NCI-H1105 (cell line): ENCODE measurements at places on chromosomes 4 and X.
A peak's percentile ranks its signal among the peaks of the same experiment; 100 is the strongest.

GRCh38 chr4:86006057-86006456, 353.8 kb downstream of the MAPK10 start:
- DNase-seq = no peak

DNA sequence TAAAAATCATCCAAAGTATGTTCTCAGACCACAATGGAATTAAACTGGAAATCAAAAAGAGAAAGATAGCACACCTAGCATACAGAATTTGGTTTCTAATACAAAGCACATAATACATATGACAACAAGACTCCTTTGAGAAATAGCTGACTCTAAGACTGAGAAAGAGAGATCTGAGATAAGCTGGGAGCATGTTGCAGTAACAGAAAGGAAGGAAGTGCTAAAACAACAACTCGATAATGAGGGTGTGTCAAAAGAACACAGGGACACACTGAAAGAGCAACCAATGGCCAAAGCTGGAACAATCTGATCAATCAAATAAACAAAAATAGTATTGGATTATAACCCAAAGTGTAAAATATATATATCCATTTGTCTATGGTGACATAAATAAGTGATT, 586.6 kb downstream of the C4orf33 start:
- DNase-seq = no peak

- no peak for DNase-seq
Measured at GRCh38 chrX:79117078-79117477, 27.4 kb upstream of the GPR174 start.

DNA sequence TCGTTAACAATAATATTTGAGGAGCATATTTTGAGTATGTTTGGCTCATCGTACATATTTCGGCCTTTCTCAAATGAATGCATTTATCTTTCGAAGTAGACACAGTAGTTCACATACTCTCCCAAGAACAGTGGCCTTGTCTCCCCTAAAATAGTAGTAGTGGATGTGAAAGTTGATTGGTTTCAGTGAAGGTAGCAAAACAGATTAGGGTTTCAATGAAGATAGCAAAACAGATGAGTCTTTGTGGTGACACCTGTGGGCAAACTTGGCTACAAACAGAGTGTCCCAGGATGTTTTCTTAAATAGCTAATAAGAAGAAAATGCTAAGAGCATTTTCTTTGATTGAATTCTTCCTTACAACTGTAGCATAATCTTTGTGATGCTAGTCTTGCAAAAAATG, 67.0 kb downstream of the USP9X start:
- DNase-seq = no peak

DNA sequence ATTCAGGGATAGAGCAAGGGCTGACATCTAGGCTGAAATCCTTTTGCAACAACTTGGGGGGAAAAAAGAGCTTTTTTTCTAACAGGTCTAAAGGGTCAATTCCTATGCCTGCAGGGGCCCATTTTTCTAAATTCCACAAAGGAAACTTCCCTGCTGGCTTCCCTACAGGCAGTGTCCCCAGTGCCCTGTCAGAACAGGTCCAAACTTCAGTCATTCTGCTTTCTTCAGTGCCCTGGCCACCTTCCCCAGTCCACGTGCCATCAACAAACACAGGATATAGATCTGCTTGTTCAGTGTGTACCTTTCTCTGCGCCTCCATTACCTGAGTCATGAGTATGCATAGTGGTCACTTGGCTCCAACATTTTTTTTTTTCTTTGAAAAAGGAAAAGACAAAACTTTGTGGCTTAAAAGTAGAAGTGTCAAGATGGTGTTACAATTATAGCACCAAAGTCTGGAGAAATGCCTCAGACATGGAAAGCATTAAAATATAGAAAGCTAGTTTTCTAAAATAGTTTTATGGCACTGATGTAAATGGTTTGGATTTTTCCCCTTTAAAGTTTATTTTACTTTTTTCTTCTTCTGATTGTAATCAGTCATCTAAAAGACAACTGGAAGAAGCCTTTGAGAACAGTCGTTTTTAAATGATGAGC, 84.0 kb upstream of the JADE1 start:
- no peak for DNase-seq

GRCh38 chr4:37765741-37766140, 60.7 kb upstream of the PGM2 start:
- no peak for DNase-seq

GRCh38 chrX:22433292-22434070, 160.8 kb downstream of the CBLL2 start:
- DNase-seq = no peak

- DNase-seq = no peak
Measured at GRCh38 chr4:35757836-35758235, 486.5 kb downstream of the ARAP2 start.

- peak; percentile 33 for DNase-seq
Measured at GRCh38 chr4:113675731-113676697, 85.5 kb downstream of the CAMK2D start.

DNA sequence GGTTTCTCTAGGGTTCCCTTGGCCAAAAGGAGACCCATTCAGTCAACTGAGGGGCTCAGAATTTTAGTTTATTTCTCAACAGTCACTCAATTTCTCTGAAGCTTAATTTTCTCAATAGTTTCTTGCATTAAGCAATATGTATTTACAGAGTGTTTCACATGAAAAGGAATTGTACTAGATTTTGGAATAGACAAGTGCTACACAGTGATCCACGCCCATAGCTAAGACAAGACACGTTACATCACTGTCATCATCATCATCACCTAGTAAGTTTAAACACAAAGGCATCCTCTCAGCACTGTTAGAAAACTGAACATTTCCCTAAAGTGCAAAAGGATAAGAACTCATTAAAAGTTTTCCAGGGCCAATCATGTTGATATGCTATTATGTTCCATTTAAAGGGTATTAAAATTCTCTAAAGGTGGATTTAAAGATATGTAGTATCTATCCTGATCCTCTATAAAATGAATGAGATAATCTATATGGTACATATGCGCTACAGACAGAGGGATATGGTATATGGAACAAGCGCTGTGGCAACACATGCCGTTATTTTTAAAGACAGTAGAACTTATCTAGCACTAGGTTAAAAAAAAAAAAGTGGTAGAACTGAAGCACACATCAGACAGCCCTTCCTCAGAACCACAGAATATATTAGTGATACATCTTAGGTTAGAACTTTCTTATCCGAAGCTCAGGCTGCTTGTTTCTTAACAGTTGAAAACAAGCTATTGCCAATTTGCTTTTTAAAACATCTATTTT, 12.1 kb downstream of the PPA2 start:
- no peak for DNase-seq

DNA sequence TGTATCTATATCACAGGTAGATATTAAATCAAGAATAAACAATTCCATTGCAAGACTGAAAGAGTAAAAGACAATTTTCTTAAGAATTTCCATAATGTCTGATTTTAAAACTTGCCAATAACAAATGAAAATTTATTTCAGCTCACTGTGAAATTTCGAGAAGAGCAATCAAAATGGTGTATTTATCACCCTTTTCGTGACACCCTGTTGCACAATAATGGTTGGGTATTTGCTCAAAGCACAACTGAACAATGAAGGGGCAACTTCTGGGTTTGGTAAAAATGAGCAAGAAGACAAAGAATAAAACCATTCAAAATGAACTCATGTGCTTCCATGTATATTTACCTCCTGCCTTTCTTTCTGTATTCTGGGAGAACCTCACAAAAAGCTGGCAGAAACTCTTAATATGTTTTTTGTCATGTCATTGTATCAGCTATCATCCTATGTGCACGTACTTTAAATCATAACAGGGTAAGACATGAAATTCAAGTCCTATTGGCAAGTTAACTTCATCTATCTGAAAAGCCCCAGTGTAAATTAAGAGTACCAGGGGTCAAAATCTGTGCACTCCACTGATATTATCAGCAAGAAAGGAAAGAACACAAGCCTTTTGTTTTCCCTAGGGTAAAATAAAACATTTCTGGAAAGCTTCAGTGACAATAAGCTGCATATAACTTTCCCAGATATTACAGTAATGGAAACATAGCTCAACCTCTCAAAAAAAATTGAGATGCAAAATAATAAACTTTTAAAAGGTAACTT, 126.9 kb upstream of the CBR4 start:
- no peak for DNase-seq

DNA sequence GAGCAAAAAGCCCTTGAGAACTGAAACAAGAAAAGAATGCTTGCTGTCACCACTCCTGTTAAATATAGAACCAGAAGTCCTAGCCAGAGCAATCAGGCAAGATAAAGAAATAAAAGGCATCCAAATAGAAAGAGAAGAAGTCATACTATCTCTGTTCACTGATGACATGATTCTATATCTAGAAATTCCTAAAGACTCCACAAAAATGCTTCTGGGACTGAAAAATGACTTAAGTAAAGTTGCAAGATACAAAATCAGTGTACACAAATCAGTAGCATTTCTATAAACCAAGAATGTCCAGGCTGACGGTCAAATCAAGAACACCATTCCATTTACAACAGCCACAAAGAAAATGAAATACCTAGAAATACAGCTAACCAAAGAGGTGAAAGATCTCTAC, 552.7 kb upstream of the SLIT2 start:
- DNase-seq = no peak

- no peak for DNase-seq
Measured at GRCh38 chr4:71290476-71290875, 48.3 kb upstream of the SLC4A4 start.

GRCh38 chr4:56681158-56681852, at the start of gene HOPX:
HOPX (minus strand) TSS chr4:56681296; CDS start chr4:56657816, 23,480 bp downstream.
- no peak for DNase-seq

DNA sequence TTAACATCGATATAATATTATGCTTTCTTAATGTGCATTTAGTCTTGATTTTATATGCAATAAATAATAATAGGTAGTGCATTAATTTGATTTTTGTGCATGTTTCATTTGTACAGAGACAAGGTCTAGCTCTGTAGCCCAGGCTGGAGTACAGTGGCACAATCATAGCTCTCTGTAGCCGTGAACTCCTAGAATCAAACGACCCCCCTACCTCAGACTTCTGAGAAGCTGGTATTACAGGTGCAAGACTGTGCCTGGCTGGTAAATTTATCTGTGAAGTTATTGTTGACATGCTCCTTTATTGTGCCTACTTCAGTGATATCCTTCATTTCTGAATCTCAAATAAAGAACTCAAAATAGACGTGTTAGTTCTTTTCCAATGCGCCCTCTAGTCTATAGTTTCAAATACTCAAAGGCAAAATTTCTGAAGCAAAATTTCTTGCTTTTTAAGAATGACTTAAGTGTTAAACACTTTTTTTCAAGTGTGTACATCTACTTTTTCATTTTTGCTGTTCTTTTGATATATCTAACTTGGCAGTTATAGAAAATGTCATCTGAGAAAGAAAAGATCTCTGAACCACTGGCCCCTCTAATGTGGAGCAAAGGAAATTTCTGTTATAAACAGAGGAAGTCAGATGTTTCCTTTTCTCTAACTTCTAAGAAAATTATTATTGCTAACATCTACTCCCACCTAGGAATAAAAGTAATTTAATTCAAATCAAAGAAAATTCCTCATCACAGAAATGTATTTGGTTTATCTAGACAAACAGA, 28.3 kb upstream of the GUCY1A1 start:
- no peak for DNase-seq

DNA sequence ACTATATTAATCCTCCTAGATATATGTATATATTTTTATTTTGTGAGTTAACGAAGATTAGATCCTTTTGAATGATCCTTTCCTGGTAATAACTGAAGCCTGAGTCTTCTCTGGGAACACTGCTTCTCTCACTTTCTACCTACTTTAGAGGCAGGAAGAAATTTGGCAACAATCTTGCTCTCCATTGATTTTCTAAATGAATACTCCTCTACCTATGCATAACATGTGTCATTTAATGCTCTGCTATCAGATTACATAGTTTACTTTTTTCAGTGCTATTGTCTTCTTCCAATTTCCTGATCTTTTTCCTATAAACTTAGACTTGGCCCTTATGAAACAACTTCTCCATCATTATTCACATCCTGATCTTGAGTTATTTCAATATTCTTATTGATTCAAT, 60.4 kb upstream of the PDHA2 start:
- no peak for DNase-seq

- DNase-seq = no peak
Measured at GRCh38 chrX:115183980-115184379, 5.2 kb upstream of the RBMXL3 start.

GRCh38 chr4:159219862-159220261, 117.0 kb downstream of the RAPGEF2 start:
- no peak for DNase-seq

- no peak for DNase-seq
Measured at GRCh38 chrX:139382529-139382928, 148.0 kb upstream of the F9 start.

DNA sequence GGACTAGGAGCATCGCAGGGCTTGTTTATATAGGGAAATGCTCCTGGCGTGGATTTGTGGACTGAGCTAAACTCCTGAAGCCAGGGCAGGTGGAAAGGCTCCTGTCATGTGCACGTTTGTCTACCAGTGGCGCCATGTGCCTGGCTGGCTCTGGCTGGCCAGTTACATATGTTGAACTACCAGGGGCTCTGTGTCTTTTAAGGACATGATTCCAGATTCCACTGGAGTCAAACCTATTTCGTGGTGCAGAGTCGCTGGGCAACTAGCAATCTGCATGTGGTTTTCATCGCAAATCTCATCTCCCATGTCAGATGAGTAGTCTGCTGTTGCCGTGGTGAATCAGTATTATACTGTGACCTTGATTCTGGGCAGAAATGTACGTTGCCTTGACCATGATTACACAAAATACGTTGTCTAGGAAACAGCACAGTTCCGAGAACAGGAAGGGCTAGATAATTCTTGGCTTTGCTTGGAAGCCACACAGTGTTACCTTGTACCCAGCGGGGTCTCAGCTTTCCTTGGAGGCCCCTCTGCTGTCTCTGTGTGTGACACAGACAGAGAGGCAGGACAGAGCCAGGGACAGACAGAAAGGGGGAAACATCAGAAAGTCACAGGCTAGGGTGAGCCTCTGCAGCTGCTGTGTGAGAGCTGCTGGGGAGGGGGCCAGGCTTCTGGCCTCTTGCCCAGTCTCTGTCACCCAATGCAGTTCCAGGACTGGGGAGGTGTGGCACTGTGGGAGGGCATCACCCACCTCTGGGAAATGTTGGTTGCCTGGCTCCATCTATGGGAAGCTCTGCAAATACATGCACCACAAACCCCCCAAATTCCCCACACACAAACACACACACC, 19.2 kb downstream of the PNMA6E start:
- peak; percentile 95 for DNase-seq
